ENCODE measurements at places on chromosomes 7 and 10.

GRCh38 chr10:117137031-117137910 lies 799 bp downstream of the VAX1 start:
- H3K4me3 ChIP-seq: peak overlapping the region; percentile 57
- peaks cover 13% of the 10 kb centered on the region for H3K36me3 ChIP-seq
- peaks cover 4% of the 10 kb centered on the region for H3K4me1 ChIP-seq
- H3K27ac ChIP-seq: no peak overlapping the region
- peaks cover 56% of the 10 kb centered on the region for H3K27me3 ChIP-seq
- DNase-seq: no peak

- H3K4me3 ChIP-seq: peak overlapping the region; percentile 73
- H3K4me1 ChIP-seq: peaks cover 56% of the 10 kb centered on the region
- no peaks in the 10 kb centered on the region for H3K36me3 ChIP-seq
- DNase-seq: no peak
- H3K27me3 ChIP-seq: no peaks in the 10 kb centered on the region
Measured at GRCh38 chr10:73779539-73780197, 2.2 kb upstream of the CHCHD1 start.

GRCh38 chr10:88913788-88914187 lies 33.7 kb downstream of the STAMBPL1 start:
- H3K4me3 ChIP-seq: no peak overlapping the region
- no peak overlapping the region for H3K27ac ChIP-seq
- H3K36me3 ChIP-seq: no peaks in the 10 kb centered on the region
- H3K4me1 ChIP-seq: no peaks in the 10 kb centered on the region
- DNase-seq: no peak

GRCh38 chr7:151399906-151400305 lies 9.9 kb downstream of the WDR86 start:
- no peak overlapping the region for H3K4me3 ChIP-seq
- no peaks in the 10 kb centered on the region for H3K36me3 ChIP-seq
- DNase-seq: no peak

DNA sequence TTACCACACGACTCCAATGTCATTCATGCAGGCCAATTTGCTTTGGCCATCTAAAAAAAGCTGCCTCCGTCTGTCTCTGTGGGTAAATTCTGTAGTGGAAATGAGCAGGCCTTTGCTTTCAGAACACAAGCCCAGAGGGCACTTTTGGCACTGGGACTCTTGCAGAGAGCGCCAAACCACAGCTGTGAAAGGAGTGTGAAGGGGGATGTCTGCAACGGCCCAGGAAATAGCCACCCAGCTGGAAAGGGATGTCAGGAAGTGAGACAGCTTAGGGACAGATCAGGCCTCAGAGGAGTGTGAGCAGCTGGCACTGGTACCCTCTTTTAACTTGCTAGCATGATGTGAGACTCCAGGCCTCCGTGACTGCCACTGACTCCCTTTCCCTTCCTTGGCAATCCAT lies 152.4 kb downstream of the DKK1 start:
- no peak overlapping the region for H3K27ac ChIP-seq
- H3K27me3 ChIP-seq: no peaks in the 10 kb centered on the region
- no peaks in the 10 kb centered on the region for H3K36me3 ChIP-seq
- H3K4me3 ChIP-seq: no peak overlapping the region
- H3K4me1 ChIP-seq: no peaks in the 10 kb centered on the region
